Stimulated activated CD4-positive, alpha-beta T cell treated with anti-CD3 and anti-CD28 coated beads, Interleukin-15, amount 100 ng/mL, for 1 hour (primary cell): ENCODE measurements at places on chromosomes 3 and 15.
A peak's percentile ranks its signal among the peaks of the same experiment; 100 is the strongest.

DNA sequence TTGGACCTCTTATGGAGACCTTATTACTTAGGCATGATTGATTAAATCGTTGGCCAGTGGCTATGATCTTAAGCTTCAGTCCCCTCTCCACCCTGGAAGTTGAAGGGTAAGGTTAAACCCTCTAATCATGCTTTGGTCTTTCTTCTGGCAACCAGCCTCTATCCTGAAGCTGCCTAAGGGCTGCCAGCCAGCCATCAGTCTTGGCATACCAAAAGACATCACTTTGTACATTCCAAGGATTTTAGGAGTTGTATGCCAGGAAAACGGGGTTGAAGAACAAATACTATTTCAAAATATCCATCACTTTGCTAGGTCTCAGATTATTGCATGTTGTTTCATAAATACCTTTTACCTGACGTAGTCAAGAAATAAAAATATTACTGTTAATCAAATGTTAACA lies 28.9 kb downstream of the UBE2E2 start:
- DNase-seq, result no peak

DNA sequence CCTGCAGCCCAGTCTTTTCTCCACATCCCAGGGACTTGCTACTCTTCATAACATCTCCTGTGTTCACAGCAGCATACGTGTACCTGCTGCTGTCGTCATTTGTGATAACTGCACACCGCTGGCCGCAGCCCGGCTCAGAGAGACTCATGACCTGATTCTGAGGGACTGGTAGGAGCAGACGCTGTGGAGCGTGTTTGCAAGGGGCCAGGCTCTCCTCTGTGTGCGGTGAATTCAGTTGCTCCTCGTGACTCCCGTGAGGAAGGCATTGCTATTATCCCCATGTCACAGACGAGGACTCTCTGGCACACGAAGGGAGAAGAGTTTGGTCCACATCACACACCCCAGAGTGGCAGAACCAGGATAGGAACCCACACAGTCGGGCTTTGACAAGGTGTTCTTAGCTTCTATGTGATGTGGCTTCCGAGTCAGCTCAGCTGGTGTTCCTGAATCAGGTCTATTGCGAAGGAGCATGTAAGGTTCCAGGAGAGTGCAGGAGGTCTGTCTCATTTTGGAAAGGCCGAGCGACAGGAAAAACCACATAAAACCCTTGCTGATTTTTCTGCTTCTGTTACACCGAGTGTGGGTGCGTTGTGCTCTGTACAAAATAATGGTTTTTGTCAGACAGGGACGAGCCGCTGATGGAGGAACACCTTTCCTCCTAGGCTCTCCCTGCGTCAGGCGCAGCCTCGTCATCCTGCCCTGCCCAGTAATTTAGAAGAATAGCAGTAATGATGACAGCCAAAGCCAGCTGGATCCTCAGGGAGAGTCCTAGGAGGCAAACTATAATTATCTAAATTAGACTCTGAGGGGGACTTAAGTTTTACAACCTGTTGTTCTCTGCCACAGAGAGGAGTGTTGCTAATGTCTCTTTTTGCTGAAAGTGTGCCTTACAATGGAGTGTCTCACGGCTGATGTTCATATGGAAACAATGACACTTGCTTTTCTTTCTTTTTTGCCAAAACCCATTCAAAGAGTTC lies 157.5 kb upstream of the RGMA start:
- DNase-seq, result no peak

- DNase-seq, result no peak
These were observed 1100.4 kb downstream of the ROBO2 start for GRCh38 chr3:78140274-78140673.

GRCh38 chr3:136544532-136544931 lies 207.6 kb downstream of the STAG1 start:
- DNase-seq, result no peak

- DNase-seq, result no peak
These were observed 14.2 kb upstream of the NPTN start for GRCh38 chr15:73647259-73648013.

DNA sequence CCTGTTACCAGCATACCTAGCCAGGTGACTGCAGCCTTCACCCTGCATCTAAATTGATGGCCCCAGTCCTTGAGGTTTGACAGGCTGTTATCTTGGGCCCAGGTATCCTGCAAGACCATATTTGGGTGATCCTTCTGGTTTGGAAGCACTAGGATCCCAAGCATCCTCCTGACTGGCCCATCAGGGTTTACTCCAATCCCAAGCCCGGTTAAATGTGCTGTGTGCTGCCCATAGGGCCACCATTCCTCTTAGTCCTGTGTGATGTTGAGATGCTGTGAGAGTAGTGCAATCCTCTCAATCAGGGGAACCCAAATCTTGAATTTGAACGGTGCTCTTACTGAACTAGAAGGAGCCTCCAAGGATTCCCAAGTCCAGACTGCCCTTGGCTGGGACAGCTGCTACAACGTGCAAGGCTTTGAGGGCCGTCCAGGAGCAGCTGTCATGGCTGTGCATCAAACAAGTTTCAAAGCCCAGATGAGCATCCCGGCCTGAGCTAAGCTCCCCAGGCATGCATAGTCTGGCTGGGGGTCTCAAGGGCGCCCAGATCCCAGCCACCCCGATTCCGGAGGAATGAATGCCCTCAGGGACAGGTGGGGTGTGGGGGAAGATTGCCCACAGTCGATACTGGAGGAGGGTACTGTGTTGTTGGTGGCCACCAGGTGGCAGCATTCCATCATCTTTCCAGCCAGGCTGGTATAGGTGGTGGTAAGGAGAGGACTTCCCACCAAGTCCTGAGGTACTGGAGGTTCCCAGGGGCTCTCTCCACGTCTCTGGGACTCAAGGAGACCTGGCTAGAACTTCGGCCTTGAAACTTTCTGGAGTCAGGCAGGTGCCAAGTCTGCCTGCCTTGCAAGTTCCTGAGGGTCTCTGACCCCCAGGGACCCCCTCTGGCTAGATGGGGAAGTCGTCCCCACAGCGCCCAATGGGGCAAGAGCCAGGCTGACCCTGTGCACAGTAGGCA lies 32.6 kb downstream of the RBM5 start:
- peak; percentile 47 for DNase-seq

GRCh38 chr15:50970524-50970923 lies 62.0 kb downstream of the AP4E1 start:
- no peak for DNase-seq

DNA sequence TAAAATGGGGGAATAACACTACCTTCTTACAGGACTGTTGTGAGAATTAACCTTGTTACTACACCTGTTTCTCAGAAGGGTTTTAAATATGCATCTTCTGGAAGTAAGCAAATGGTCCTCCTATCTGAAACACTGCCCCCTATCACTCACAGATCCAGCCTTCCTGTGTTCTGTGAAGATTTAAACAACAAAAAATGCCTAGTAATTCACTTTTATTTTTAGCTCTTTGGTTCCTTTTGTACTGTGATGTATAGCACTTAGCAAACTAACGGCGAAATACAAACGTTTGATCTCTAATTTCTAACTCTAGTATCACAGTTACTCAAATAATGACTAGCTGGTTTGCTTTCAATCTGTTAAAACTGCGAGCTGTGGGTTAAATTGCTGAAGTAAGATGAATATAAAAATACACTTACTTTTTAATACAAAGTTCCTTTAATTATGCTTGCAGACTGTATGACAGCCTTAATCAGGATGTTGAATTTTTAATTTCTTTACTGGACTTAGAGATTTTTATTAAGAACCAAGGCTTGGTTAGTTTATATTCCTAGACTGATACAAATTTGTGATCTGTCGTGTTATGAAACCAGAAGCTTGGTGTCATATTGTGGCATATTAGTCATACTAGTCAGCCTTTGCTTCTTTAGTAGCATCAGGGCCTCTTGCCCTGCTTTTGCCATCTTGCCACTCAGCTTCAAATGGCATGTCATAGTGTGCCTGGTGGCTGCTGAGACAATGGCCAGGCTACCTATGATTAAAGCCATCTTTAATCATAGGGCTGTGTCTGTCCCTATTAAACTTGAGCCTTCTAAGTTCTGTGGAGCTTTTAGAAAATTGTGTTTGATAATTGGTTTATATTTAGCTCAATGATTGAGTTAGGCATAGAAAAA lies 9.2 kb downstream of the EIF3J start:
- DNase-seq, result no peak

DNA sequence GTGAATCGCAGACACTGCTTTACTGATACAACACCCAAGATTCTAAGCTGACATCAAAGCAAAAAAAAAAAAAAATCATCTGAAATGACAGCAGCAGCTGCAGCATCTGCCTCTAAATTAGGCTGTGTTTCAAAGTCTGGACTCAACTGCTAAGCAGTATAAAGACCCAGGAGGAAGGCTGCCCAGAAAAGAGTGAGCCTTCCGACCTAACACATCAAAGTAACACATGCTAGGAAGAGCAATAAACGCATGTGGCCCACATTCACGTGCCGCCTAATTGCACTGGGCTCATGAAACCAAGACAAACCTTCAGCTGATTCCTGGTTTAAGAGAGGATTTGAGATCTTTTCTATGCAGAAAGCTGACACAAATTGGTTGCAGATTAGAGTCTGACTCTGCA lies 317.1 kb downstream of the ZIC4 start:
- no peak for DNase-seq
